ENCODE measurements at places on chromosomes 3 and 15. TPM values are rescaled to one million over a fixed set of nuclear protein-coding genes. Genes with fewer than 3 reads are reported as not detected.

Gene GRIP2
- 3.6 TPM for polyA plus RNA-seq

Gene C15orf62
- 0.16 TPM for polyA plus RNA-seq

Gene ACAP2
- 104 TPM for polyA plus RNA-seq

Gene CHRNA5
- polyA plus RNA-seq, result 23.3 TPM

Gene CPLX3
- not detected for polyA plus RNA-seq

Gene CCDC191
- polyA plus RNA-seq, result 1.5 TPM

Gene ITIH4
- 0.89 TPM for polyA plus RNA-seq

Gene ARL6
- polyA plus RNA-seq, result 8.6 TPM

Gene SPINT1
- 41.3 TPM for polyA plus RNA-seq

DNA sequence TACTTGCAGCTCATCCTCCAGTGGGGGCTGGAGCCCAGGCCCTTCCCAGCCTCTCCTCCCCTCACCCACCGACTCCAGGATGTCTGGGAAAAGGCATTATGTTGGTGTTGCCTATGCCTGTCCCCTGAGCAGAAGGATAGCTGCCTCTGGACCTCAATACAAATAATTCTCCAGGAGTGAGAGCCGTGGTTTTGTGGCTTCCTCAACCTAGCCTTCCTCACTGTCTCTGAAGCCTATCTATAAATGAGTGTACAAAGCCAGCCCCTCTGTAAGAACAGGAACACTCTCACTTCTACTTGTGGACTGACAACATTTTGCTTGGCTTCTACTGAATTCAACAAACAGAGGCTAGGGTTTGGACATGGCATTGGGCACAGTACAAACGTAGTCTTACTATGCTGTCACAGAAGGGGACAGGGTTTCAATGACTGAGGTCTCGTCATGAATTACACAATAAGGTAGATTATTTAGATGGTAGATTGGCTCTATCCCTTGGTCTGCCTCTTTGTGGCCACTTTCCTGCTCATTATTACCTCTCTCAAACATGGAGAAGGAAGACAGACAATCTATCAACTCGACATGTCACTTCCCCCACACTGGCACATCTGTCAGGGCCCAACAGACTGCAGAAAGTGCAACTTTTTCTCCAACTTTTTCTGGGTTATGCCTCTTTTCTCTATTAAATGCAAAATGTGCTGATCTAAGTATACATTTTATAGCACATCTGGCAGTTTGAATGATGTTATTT is 82.8 kb upstream of the MEX3B start:
- DNase-seq, result no peak

DNA sequence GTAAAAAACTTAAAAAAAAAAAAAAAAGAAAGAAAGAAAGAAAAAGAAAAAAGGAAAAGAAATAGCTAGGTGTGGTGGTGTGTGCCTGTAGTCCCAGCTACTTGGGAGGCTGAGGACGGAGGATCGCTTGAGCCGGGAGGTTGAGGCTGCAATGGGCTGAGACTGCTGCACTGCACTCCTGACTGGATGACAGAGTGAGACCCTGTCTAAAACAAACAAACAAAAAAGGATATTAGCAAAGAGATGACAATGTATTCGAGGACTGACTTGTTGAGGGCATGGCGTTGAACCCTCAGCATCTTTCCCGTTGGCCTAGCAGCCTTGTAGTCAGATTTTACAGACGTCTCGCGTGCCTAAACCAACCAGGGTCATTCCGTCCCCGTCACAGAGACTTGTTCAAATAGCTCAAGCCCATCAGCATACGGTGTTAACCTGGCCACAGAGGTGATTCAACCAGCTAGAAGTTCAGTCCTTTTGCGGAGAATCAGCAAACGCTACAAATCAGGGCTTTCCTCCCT is 528 bp upstream of the NIT2 start:
- DNase-seq, result peak; percentile 72

DNA sequence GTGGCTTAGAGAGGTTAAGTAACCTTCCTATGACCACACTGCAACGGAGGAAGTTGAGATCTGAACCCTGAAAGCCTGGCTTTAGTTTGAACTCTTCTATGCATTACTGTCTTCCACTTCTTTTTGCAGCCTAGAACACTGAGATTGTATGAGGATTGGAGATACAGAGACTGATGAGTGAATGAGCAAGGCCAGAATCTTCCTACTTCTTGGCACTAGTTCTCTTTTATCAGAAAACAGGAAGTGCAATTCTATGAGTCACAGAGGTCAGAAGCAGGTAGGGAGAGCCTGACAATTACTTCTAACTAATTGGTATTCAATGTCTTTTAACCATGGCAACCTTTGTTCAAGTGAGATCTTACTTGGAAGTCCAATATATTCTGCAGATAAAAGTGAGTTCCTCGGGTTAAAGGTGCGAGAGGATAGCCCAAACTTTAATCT is 219.0 kb downstream of the SHQ1 start:
- DNase-seq, result no peak

GRCh38 chr15:88428805-88429605 is 38.2 kb downstream of the MRPL46 start:
- no peak for DNase-seq

- no peak for DNase-seq
Measured at GRCh38 chr3:103644450-103644849, 1209.6 kb downstream of the ZPLD1 start.

DNA sequence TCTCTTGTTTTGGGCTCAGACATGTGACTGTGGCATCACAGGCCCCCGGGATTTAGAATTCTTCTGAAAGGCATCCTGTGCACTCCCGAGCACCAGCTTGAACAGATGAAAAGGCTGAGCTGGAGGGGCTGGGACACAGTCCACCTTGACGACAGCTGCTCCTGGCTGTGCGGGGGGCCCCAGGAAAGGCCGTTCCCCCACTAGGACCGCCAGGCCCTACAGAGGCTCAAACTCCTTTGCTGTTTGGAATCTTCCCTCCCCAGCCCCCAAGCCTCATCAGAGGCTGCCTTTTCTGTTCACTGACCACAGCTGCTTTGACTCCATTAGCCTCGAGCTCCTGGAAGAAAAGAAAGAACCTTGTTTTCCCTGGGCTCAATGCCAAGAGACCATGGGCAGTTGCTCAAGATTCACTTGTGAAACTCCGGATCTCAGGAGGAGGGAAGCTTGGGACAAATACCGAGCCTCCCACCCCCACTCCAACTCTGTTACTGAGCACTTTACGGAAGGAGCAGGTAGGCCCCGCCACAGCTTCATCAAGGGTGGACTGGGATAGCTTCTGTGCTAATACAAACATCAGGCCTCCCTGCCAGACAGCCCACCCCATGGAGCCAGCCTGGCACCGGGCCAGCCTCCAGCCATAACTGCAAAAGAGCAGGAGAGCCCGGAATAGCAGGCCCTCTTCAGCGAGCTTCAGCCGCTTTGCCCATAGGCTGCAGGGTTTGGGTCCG is 15.7 kb downstream of the CIDEC start:
- no peak for DNase-seq

DNA sequence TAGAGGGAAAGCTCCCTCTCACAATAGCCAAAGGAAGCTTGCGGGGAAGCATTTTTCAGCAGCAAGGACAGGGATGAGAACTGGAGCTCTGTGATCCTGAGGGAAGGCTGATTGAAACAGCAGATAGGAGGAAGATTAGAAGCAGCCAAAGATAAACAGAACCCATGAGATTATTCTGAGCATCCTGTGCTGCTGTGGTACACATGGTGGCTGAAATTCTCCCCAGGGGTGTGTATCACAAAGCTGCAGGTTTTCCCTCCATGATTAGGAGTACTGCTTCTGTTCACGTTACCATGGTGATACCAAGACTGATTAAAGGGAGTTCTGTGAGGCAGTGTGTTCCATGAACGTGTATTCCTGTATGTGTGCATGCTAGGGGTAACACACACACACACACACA is 30.3 kb upstream of the PSMD6 start:
- no peak for DNase-seq

DNA sequence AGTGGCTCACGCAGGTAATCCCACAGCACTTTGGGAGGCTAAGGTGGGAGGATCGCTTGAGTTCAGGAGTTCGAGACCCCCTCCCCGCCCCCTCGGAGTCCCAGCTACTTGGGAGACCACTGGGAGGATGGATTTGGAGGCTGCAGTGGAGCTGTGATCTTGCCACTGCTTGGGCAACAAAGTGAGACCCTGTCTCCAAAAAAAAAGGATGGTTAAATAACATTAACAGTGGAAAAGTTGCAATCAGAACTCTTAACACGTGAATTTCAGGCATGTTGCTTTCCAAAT is 1.4 kb upstream of the TMEM87A start:
- no peak for DNase-seq

DNA sequence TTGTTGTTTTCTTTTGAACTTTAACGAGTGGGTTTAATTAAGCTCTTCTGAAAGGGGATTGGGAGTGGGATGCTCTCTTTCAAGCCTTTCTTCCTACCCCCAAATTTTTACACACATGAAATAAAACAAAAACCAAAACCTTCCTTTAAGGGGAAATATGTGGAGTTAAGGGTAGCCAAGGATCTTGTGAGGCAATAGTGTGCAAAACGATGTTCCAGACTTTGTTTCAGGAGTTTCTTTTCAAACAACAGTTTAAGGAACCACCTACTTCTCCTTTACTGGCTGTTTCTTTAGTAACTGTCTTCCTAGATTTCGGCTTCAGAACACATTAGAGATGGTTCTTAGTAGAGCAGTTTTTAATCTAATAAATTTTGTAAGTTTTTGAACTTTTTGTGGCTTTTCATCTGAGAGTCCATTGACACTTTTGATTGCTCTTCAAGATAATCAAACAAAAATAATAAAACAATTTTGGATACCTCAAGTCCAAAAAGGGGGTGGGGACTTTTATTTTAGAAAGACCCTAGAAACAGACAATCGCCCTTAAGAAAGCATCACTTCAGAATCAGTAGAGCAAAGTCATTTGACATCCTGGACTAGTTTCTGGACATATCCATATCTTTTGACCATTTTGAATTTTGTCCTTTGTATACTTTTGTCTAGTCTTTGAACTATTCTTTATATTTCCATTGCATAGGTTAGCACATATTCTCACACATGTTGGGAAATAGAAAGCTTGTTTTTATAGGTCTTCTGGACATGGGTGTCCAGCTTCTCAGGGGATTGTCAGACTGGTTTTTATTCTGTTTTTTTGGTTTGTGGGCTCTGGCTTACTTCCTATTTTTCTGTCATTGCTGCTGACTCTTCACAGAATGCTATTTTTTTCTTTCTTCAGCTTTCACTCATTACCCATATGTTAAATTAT is 6.0 kb downstream of the DIPK2A start:
- no peak for DNase-seq

DNA sequence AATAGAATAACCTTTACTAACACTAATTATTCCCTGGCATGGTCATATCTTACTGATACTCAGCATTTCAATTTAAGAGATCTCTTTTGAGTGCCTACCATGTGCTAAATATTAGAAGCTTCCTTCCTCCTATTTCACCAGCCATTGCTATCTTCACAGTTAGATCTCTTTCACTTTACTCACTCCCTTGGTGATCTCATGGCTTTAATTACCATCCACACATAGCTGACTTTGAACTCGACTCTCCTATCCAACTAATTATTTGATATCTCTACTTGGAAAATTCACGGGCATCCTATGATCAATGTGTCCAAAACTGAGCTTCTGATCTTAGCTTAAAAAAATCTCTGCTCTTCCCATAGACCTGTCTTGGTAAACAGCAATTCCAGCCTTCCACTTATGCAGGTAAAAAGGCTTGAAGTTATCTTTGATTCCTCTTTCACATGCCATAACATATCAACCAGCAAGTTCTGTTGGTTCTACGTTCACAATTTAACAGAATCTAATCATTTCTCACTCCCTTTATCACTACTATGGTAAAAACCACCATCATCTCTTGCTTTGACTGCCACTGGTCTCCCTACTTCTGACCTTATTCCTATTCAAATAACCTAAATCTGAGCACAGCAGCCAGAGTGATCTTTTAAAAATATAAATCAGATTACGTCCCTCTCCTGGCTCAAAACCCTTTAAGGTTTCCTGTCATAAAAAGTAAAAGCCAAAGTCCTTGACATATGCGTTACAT is 41.8 kb downstream of the HLTF start:
- DNase-seq, result no peak

GRCh38 chr15:45827275-45827674 is 192.4 kb downstream of the SQOR start:
- DNase-seq, result no peak
